Spleen (tissue), 13 donors: ENCODE measurements at places on chromosomes 4 and X.

DNA sequence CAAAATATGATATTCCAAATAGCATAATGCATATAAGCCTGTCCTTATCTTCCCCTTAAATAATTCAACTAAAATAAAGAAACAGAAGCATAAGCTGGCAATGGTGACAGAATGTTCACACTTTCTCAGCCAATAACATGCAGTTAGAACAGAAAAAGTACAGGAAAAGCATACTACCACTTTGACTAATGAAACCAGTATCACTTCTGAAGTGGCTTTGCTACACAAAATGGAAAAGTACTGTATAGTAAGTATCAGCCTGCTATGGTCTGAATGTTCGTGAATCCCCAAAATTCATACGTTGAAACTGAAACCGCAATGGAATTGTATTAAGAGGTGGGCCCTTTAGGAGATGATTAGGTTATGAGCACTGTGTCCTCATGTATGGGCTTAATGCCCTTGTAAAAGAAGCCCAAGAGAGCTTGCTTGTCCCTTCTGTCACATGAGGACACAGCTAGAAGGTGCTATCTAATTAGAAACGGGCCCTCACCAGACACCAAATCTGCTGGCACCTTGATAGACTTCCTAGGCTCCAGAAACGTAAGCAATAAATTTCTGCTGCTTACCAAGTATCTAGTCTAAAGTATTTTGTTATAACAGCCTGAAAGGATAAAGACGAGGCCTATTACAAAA lies 102.6 kb downstream of the PRDM5 start:
- DNase-seq = no peak

DNA sequence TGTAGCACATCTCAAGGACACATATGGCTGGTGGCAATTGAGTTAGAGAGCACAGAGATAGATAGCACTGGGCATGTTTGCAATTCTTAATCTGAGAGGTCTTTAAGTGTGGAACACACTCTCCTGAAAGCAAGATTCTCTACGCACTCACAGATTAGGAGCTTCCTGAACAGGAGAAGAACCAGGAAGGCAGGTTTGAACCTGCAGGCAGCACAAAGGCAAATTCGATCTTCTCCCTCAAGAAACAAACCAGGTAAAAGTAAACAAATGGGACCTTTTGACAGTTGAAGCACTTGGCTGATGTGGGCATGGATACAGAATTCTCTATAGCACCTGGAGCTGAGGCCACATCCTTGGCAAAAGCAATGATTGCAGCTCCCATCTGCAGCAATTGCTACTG lies 24.3 kb downstream of the HS3ST1 start:
- DNase-seq = no peak

- no peak for DNase-seq
Measured at GRCh38 chrX:148813422-148813821, 313.0 kb downstream of the AFF2 start.

GRCh38 chr4:176492646-176493302 lies 173.0 kb downstream of the SPCS3 start:
- DNase-seq = no peak

- DNase-seq = no peak
Measured at GRCh38 chr4:119525771-119526712, 102.6 kb downstream of the PDE5A start.
